OCI-LY7 (cell line): ENCODE measurements at places on chromosomes 2 and 18.

DNA sequence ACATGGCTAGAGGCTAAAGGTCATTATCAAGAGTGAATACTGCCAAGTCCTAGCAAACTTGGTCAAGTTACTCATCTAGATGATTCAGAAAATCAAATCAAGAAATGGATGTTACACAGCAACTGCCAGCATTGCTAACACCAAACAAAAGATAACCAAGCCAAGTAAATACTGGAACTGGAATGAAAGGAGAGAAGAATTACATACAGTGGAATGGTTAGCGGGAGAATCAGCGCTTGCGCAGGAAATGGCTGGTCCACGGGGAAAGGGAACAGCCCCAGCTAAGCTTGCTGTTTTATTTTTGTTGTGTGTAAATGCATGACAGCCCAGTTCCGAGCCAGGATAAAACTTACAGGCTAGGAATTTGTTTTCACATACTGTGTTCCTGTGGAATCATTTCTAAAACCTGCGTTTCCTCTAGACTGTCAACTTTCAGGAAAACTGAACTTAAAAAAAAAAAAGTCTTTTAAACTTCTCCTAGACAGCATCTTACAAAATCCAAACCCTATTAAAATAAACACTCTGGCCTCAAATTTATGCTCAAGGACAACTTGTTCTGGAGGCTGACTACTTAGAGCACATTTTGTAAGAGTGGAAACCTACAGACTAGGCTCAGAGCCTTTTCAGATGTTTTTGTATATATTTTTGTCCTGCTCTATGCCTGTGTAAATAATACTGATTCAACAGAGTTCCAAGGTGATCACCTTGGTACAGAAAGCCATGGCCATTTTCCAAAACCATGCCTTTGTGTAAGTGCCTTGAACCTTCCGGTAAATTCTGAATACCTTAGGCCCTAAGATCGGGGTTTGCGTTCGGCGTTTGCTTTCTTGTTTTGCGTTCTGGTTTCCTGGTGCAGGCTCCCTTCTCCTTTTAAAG is 30.7 kb upstream of the TXNDC2 start:
- no peak for DNase-seq

GRCh38 chr2:235857598-235857997 is 310.6 kb downstream of the GBX2 start:
- DNase-seq = no peak

DNA sequence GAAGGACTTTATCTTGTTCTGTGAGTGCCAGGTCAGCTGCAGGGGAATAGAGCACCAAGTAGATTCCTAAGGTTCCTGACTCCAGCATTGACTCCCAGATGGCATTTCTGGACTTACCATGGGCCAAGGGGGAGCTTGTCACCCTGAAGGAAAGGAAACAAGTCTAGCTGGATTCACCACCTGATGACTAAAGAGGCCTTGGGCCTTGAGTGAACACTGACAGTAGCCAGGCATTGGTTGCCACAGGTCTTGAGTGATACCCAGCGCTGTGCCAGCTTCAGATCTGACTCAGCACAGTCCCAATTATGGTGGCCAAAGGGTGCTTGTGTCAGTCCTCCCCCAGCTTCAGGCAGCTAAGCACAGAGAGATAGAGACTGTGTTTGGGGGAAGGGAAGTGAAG is 40.1 kb upstream of the CAPN13 start:
- no peak for DNase-seq

GRCh38 chr2:39583781-39584180 is 81.9 kb upstream of the TMEM178A start:
- no peak for DNase-seq

- DNase-seq = no peak
Measured at GRCh38 chr2:112493048-112493447, 11.1 kb downstream of the TTL start.

DNA sequence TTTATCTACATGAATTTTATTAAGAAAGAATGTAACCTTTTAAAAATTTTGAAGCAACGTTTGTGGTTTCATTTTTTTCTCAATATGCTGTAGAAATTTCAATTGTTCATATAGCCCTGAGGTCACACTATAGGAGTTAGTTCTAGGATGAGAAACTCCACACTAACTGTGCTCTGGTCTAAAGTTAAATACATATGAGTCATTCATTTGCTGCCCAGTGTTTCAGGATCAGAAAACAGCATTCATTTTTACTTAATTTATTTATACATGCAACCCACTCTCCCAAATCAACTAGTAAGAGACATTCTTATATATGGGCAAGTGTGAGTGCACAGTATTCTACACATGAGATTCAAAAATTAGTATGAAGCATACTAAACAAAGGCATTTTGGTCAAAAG is 137.9 kb downstream of the DOCK10 start:
- DNase-seq = no peak

GRCh38 chr2:225040142-225040541 is 2.1 kb downstream of the DOCK10 start:
- no peak for DNase-seq

DNA sequence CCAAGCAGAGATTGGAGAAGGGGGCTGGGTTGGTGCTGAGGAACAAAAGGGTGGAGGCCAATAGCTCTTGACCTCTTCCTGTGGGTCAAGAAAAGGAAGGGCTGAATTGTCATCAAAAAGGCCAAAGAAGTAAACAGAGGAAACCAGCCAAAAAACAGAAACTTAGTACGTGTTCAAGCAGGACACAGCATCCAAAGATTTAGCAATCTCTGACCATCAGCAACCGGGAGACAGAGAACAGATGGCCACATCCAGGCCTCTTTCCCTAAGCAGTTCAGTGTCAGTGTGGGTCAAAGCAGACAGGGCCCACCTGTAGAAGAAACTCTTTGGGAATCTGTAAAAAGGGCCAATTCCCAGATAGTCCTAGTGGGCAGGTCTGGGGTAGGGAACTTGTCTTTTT is 2.9 kb downstream of the DNPEP start:
- DNase-seq = no peak

- peak; percentile 90 for DNase-seq
Measured at GRCh38 chr2:241702155-241703031, 554 bp downstream of the ING5 start.

DNA sequence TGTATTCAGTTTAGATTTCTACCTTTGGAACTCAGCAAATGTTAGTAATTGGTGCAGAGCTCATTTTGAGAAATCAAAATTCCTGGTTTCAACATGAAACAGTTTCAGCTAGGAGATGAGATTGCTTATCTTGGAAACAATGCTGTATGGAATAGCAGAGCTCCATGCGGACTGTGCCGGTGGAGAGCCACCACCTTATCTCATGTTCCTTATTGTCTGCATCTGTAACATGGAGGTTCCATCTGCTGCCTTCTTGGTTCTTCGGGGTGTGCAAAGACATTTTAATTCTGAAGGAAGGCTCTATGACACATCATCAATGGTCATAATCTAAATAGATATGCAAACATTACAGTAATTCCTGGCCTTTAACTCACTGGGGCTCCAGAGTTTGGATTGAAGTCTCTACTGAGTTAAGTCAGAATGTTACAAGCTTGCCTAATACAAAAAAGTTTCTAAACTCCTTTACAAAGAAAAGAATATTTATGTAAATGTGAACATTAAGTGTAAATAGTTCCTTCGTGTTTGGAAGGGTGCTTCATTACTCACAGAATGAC is 65.3 kb downstream of the PRKRA start:
- DNase-seq = no peak

DNA sequence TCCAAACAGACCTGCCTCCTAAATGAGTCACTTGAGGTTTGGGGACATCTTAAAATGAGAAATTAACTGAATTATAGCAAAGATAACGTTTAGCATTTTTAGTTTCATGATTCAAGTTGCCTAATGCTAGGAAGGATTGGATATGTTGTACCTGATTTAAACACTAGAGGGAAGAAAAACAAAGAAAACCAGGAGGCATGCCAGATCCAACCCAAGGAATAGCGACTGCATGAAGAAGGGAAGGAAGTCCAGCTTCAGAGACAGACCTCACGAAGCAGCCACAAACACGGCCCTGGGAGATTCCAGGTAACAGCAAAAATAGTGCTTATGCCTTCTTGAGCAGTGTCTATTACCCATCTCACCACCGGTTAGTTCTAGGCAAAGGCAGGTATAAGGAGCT is 499.9 kb upstream of the SPHKAP start:
- no peak for DNase-seq

- DNase-seq = no peak
Measured at GRCh38 chr2:12331698-12332097, 385.0 kb upstream of the TRIB2 start.

DNA sequence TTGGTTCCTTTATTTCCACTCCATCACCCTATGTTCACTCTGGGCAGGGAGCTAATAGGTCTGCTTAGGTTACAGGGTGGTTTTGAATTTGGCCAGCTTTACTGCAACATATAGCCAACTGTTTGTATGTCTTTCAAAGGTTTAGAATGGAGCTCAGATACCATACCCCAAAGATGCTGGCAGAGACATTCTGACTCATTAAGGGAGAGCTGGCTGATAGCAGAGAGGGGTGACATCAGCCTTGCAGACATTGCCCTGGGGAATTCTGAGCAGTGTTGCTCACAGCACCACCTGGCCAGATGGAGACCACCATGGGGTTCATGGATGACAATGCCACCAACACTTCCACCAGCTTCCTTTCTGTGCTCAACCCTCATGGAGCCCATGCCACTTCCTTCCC is 2.1 kb downstream of the PROKR1 start:
- no peak for DNase-seq

DNA sequence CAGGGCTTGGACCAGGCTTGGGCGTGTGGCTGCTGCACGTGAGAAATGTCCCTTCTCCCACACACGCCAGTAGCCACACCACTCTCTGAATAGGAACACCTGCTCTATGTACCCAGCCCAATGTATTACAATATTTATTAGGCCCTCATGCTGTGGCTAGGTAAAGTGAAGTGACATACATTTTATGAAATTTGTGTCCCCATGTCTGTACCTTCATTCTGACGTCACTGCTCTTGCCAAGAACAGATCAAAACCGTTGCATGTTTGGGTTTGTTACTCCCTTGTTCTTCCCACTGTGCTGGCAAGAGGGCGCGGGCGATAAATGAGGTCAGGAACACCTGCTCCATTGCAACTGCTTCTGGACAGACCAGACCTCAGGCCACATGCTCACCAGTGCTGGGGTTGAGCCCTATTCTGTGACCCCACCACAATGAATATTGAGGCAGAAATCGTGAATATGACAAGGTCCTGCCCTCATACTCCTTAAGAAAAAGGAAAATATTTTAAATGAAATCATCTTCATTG is 436.4 kb upstream of the SALL3 start:
- DNase-seq = no peak

GRCh38 chr2:198720266-198720665 is 737.5 kb downstream of the SATB2 start:
- no peak for DNase-seq

GRCh38 chr2:163210430-163210918 is 371.9 kb upstream of the KCNH7 start:
- DNase-seq = no peak

- no peak for DNase-seq
Measured at GRCh38 chr2:164515030-164515429, 106.3 kb downstream of the GRB14 start.

GRCh38 chr2:123693836-123694235 is 331.3 kb upstream of the CNTNAP5 start:
- DNase-seq = no peak

DNA sequence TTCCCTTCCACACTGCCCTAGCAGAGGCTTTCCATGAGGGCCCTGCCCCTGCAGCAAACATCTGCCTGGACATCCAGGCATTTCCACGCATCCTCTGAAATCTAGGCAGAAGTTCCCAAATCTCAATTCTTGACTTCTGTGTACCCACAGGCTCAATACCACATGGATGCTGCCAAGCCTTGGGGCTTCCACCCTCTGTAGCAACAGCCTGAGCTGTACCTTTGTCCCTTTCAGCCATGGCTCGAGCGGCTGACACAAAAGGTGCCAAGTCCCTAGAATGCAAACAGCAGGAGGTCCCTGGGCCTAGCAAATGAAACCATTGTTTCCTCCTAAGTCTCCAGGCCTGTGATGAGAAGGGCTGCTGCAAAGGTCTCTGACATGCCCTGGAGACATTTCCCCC is 744.5 kb upstream of the LINC00305 start:
- no peak for DNase-seq

DNA sequence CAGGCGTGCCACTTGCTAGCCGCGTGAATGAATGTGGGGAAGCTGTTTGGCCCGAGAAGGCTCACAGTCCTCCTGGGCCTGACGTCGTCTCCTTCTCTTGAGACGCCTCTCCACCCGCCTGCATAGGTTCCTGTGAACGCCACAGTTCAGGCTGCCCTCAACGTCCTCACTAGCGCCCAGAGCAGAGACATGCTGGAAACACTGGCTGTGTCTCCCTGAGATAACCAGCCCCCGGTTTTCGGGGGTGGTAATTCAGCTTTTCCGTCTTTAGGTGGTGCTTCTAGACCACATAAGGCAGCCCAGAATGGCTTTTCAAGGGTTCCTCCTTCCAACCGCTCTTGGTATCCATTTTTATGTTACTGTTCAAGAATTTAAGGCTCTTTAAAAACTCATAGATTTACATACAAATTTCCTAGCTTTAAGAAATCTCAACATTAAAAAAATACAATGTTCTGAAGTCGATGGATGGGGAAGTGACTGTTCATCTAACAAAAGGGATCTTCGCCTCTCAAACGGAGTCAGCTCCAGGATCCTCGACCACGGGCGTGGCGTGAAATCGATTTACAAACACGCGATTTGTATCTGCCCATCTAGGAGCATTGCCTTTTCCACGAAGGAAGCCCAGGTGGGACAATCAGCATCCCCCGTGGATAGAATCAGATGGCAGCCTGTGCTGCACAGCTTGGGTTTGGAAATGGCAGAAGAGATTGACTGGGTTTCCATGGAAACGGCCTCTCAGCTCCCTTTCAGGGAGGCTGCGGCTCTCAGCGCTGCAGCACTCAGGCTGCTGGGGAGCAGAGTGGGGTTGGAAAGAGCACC is 110.6 kb upstream of the PXDN start:
- DNase-seq = no peak

DNA sequence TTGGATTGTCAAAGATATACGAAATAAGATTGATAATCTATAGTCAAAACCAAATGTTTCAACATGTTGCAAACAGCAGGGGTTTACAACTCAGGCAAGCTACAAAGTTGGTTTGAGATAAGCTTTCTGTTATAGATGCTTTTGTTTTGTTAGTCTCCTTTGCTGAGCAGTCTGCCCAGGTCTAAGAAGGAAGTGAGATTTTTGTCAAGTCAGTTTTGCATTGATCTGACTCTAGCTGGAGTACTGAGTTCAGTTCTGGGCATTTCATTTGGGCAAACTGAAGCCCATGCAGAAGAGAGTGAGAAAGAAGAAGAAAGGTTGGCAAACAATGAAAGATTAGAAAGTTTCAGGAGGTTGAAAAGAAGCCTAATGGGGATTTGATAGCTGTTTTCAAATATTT is 983.0 kb upstream of the SLC39A10 start:
- no peak for DNase-seq

- DNase-seq = no peak
Measured at GRCh38 chr2:118847762-118848172, 319 bp upstream of the EN1 start.

- DNase-seq = no peak
Measured at GRCh38 chr2:127887776-127888130, 2.0 kb upstream of the AMMECR1L start.

DNA sequence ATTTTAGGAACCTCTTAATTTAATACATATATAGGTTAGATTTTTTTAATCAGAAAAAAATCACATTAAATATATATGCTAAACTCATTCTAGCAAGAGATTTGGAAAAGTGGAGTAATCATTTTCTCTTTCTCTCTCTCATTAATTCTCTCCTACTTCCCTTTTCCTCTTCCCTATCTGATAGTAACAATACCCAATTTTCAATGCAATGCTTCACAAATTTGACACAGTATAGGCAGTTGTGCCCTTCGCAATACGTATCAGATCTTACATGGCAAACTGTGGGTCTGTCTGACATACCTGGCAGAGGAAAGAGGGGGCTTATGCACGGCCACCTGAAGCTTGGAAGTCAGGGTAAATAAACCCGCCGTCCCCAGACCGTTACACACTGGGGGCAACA is 444.3 kb downstream of the NBAS start:
- DNase-seq = no peak
